NCI-H2029 treated with DMSO at 0.1 percent for 48 hours (cell line): ENCODE measurements at places on chromosomes 6 and 20.

DNA sequence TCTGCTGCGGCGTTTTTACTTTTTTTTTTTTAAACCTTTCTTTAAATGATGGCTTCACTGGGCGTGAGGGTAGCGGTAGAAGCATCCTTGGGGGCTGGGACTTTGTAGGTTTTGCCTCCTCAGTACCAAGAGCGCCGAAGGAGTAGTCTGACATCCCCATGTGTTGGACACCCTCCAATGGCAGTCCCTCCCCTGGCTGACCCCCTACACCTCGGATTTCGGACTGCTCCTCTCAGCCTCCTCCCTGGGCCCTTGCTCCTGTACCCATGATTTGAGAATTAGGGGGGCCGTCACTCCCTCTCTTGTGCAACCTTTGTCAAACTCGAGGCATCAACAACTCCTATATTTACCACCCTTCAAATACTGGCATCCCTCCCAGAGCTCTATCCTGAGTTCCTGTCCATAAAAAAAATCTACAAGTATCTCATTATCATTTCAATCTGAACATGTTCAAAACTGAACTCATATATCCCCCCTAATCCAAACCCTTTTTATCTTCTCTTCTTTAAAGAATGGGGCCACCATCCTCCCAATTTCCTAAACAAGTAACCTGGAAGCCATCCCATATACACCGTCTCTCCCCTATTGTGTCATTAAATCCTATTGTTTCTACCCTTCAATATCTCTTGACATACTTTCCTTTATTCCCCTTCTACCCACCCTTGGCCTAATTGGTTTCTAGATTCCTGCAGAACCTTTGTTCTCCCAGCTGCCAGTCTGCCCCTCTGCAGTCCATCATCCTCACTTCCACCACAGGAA lies 1.2 kb upstream of the ARFGEF3 start:
- DNase-seq: peak; percentile 68

DNA sequence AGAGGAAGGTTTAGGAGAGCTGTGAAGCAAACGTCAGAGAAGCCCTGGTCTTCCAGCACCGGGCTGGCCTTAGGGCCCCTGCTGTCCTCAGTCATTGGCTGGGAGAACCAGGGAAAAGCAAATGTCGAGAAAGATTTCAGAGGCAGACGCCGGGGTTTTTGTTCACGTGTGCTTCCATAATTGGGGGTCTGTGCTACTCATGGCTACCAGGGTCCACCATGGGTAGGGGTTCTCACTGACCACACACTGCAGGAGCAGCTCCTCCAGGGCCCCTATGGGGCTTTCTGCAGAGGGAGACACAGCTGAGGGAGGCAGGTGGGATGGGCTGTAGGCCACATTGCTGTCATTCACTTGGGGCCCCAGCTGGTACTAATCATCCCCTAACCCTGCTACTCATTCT lies 291.8 kb upstream of the FOXQ1 start:
- DNase-seq: no peak

DNA sequence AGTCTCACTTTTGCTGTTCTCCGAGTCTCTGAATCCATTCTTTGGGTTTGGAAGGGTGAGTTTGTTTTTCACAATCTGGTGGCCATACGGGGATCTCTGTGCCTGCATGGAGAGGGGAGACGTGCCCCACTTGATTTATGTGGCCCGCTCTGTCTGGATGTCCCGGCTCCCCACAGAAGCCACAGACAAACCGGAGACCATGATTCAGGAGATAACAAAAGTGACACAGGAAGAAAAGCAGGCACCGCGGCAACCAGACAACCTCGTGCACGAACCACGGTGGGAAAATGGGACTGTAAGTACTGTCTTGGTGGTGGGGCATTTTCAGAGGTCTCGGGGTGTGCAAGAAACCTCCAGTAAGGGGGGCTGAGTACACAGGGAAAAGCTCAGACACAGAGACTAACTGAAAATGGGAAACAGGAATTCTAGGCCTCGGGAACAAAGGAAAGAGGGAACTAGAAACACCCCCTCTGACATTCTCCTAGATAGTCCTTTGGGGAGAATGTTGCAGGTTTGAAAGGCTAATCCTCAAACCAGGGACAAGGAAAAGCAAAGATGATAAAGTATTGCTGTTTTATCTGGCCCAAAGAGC lies 22.1 kb upstream of the ZNF318 start:
- DNase-seq: no peak

GRCh38 chr6:163344411-163344810 lies 70.1 kb upstream of the QKI start:
- no peak for DNase-seq

DNA sequence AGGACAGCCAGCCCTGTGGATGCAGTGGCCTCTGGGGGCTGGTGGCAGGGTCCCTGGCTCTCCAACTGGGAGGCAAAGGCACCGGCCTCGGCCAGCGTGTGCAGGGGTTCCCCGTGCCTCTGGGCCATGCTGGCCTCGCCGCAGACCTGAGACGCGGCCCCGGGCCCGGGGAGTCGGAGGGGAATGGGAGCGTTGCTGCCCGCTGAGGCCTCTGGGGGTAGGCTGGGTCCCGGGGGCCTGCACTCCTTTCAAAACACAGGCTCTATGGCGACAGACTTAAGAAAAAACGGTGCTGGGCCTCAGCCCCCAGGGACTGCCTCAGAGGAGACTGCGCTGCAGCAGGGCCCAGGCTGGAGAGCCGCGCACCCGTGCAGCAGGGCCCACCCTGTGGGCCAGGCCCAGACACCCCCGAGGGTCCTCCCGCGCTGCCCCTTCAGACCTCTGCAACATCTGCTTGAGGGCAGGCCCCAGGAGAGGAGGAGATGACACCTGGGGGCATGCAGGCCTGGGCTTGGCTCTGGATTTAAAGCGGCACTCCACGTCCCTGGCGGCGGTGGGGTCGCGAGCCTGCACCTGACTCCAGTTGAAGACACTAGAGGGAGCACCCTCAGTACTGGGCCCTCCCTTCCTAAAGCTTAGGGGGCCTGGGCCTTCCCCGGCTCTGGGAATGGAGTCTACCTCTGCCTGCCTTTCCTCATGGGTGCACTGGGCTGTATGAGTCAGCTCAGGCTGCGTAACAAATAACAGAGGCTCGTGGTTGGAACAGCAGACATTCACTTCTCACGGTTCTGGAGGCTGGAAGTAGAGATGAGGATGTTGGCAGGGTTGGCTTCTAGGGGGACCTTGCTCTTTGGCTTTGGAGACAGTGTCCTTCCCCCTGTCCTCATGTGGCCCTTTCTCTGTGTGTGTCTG lies 117.4 kb upstream of the RPS6KA2 start:
- DNase-seq: no peak

DNA sequence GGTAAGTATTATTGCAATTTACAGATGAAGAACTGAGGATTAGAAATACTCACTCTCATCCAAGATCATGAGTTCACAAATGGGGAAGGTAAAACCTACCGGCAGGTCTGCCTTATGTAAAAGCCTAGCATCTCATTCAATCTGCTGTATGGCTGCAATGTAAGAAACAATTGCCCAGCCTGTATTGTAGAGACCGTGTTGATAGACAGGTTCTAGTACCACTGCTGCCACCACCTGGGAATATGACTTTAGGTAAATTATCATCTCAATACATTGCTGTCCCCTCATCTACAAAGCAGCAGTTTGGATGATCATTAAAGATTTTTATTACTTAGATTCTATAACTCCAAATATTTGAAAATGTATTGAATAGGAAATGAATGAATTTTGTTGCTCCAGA lies 23.3 kb upstream of the ARHGAP18 start:
- no peak for DNase-seq

GRCh38 chr6:170456886-170457698 lies 96.0 kb downstream of the PSMB1 start:
- no peak for DNase-seq

DNA sequence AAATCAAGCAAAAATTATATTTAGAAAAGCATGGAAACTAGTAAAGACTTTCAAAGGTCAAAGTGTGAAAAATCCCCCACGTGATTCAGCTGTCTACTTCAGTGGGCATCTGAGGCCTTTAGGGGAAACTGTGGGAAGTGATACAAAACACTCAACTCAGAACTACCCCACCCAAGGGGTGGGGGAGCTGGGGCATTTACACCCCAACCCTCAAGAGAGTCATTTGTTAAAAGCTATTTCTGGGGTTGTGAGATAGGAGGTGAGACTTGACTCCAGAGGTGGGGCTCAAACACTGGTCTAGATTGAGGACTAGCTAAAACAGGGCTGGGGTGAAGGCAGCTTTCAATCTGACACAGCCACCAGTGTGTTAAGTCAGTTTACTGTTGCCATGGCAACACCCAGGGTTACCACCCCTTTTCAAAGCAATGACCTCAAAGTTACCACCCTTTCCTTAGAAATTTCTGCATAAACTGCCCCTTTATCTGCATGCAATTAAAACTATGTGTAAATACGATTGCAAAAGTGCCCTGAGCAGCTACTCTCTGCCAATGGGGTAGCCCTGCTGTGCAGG lies 9.9 kb upstream of the GTSF1L start:
- DNase-seq: no peak

DNA sequence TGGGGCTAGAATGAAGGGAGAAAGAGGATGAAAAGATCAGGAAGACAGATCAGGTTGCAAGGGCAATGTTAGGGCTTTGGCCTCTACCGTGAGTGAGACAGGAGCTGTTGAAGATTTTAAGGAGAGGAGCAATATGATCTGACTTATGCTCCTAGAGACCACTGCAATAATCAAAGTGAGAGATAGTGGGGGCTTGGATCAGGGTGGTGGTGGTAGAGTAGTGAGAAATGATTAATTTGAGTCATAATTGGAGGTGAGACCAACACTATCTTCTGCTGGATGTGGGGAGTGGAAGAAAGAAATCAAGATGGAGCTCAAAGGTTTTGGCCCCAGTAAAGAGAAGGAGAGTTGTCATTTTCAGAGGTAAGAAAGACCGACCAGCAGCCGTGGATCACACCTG lies 140.7 kb upstream of the TMEM170B start:
- no peak for DNase-seq

GRCh38 chr6:22298475-22298890 lies 1.6 kb upstream of the PRL start:
- no peak for DNase-seq

DNA sequence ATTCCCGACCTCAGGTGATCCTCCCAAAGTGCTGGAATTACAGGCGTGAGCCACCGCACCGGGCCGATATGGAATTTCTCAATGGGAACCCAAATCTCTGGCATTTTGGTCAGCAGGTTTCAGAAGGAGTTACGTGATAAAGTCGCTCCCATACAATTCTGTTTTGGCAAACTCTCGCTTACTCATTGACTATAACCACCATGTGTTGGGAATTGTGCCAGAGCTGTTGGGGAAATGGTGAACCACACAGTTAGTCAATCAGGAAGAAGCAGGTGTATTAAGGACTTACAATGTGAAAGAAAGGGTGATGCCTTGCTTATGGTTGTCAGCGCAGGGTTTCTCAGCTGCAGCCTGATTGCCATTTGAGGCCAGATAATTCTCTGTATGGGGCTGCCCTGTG lies 410.5 kb downstream of the QKI start:
- no peak for DNase-seq

- DNase-seq: no peak
Observed at GRCh38 chr6:144066741-144067484, 28.5 kb downstream of the SF3B5 start.
